RWPE1 (cell line): ENCODE measurements at places on chromosomes 7 and 10.

DNA sequence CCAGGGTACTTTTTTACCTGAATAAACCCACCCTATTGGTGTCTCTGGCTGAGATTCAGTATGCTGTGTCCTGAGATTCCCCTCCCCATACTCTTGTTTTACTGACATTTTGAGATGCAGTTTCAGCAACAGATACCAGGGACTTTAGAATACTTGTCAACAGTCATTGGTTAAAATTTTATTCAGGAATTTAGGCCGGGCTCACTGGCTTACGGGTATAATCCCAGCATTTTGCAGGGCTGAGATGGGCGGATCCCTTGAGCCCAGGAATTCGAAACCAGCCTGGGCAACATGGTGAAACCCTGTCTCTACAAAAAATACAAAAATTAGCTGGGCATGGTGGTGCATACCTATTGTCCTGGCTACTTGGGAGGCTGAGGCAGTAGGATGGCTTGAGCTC lies 90.0 kb upstream of the GATAD1 start:
- no peak for DNase-seq

DNA sequence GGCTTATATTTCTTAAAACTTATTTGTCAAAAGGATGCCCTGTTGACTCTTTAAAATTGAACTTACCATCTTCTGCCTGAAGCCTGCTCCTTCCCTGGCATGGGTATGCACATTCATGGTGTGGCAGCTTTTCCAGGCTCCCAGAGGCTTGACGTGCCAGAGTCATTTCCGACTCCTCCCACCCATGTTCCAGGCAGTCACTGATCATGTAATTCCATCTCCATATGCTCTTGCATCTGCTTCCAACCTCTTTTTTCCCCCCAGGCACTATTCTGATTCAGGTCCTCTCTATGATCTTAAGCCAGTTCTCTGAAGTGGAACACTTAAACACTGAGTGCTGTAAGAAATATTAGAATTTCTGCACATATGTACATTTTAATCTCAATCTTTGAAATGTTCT lies 82.2 kb downstream of the CFAP58 start:
- peak; percentile 51 for DNase-seq

DNA sequence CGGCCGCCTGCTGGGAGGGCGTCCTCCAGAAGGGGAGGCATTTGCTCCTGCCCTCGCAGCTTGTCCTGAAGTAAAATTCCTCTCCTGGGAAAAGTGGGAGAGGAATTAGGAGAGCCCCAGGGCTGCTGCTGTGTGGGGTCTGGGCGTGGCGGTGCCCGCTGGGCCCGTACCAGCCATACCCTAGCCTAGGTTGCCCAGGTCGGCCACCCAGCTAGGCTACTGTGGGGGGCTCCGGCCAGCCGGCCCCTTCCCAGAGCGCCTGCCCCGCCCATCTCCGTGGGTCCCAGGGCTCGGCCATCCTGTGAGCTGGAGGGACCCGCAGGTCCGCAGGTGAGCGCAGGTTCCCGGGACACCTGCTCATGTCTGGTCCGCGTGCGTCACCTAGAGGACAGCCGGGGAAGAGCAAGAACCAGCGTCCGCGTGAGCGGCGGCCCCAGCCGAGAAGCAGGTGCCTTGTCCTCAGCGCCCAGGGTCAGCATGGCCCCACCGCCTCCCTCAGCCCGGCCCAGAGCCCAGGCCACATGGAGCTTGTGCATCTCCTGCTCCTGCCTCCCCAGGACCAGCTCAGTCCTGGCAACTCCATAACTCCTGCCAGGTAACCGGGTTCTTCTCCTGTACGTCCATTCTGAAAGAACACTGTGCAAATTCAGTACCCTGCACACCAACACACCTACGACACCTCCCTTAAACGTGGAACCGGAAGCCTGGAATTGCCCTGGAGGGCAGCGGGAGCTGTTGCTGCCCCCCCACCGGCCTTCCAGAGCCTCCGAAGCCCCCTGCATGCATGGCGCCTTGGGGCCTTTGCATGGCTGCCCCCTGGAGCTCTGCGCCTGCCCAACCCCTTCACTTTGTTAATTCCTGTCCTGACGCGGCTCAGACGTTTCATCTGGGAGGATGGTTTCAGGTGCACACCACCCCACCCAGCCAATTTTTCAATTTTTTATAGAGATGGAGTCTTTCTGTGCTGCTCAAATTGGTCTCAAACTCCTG lies 22.8 kb upstream of the FOXL3 start:
- DNase-seq: peak; percentile 72

- DNase-seq: no peak
These were observed 166.1 kb downstream of the GRK5 start for GRCh38 chr10:119373294-119374102.

- DNase-seq: no peak
These were observed 46.4 kb downstream of the CREB5 start for GRCh38 chr7:28458732-28459131.

GRCh38 chr7:91294639-91295220 lies 30.5 kb downstream of the FZD1 start:
- no peak for DNase-seq

DNA sequence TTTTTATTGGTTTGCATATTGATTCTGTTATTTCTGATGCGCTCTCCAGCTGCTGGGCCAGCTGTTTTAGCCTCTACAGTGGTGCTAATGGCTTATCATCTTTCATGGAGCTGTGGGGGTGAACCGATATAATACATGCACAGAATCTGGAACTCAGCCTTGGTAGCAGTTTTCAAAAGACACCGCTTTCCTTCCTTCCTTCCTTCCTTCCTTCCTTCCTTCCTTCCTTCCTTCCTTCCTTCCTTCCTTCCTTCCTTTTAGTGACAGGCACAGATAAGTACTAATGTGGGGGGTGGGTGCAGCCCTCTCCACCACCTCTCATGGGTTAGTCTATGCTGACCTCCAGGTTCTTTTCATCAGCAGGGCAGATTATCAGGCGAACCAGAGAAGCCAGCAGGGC lies 31.9 kb upstream of the C10orf53 start:
- no peak for DNase-seq

- no peak for DNase-seq
These were observed 64.4 kb upstream of the LEP start for GRCh38 chr7:128176696-128177095.

GRCh38 chr10:124151466-124152095 lies 58.2 kb upstream of the CHST15 start:
- no peak for DNase-seq

GRCh38 chr10:110502851-110503301 lies 5.2 kb downstream of the DUSP5 start:
- no peak for DNase-seq
